ENCODE measurements at places on chromosomes 3 and 15.

DNA sequence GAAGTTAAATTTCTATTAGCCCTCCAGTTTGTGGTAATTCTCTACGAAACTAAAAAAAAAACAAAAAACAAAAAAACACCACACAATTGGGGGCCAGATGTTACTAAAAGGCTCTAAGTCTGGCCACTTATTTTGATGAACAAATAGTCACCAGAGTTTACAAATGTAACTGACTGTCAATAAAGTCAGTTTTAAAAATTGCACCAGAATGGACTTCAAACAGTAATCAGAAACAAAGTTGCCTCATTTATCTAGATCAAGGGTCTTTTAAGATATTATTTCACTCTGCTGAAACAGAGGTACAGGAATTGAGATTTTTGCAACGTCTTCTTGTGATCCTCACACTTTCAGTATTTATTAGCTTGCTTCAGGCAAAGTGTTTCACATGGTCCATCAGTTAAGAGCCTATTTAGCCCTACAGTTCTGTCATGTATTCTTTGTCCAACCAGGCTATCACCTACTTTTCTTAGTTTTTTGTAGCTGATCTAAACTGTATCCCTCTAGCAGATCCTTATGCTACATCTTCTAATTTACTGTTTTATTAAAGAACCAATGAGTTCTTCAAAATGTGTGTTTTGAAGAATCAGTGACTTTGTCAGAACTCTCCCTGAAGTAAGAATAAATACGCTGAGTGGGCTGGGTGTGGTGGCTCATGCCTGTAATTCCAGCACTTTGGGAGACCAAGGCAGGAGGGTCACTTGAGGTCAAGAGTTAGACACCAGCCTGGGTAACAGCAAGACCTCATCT is 74.7 kb downstream of the ANKRD28 start:
- no peak for DNase-seq

DNA sequence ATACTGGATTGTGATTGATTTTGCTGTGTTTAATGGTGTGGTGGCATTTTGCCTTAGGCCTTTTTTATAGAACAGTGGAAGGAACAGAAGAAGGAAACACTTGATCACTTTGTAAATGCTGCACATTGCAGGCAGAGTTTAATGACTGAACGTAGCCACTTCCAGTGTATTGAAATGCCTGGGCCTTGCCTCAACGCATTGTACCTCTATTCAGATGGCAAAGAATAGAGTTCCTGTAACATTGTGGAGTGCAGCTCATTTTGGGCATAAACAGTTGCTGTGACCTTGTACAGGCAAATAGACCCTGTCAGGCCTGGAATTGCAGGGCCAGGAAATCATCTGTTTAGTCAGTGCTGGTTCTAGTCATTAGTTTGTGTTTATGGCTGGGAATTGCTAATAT is 225.0 kb downstream of the EPHA3 start:
- DNase-seq = no peak

- no peak for DNase-seq
Observed at GRCh38 chr15:99550077-99550476, 15.7 kb upstream of the MEF2A start.

- no peak for DNase-seq
Observed at GRCh38 chr3:59873576-59874230, 823.9 kb upstream of the CFAP20DC start.

- DNase-seq = no peak
Observed at GRCh38 chr3:105801397-105801796, 67.4 kb downstream of the CBLB start.

GRCh38 chr15:29442532-29442931 is 172.9 kb upstream of the NSMCE3 start:
- peak; percentile 10 for DNase-seq

All from D341Med (cell line).